NCI-H345 (cell line): ENCODE measurements at places on chromosomes 3 and 15.

GRCh38 chr15:71143373-71144310 is 28.4 kb downstream of the THSD4 start:
- no peak for DNase-seq

DNA sequence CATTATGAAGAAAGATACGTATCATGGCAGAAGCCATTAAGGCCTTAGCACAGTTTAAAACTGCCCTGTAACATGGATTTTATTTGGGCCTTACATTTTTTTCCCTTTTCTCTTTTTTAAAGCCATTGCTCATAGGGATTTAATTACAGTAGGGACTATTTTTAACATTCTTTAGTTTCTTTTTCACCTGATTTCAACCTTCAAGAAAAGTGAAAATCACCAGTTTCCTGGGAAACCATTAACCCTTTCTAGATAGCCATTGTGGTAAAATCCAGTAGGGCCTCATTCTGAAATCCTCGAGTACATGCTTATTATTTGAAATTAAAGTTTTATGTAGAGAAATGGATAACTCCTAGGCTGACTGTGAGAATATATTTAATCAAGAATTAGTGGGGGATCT is 3.1 kb downstream of the SPRED1 start:
- DNase-seq = no peak

DNA sequence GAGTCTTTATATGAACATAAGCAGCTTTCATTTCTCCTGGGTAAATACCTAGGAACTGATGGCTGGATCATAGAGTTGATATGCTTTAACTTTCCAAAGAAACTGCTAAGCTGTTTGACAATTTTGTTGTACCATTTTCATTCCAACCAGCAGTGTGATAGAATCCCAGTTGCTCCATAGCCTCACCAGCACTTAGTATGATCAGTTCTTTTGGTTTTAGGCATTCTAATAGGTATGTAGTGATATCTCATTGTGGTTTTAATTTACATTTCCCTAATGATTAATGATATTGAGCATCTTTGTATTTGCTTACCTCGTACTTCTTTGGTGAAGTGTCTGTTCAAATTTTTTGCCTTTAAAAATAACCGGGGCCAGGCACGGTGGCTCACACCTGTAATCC is 38.4 kb upstream of the SMAD6 start:
- no peak for DNase-seq

- no peak for DNase-seq
Observed at GRCh38 chr15:47812470-47812999, 95.2 kb downstream of the SEMA6D start.

DNA sequence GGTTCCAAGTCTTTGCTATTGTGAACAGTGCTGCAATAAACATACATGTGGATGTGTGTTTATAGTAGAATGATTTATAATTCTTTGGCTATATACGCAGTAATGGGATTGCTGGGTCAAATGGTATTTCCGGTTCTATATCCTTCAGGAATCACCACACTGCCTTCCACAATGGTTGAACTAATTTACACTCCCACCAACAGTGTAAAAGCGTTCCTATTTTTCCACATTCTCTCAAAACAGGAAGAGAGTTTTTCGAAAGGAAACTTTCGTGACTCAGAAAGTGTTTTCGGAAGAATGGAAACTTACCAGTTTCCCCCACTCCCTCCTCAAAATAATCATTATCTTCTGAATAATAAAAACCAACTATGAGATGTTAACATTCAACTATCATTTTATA is 205.8 kb downstream of the ALCAM start:
- DNase-seq = no peak

DNA sequence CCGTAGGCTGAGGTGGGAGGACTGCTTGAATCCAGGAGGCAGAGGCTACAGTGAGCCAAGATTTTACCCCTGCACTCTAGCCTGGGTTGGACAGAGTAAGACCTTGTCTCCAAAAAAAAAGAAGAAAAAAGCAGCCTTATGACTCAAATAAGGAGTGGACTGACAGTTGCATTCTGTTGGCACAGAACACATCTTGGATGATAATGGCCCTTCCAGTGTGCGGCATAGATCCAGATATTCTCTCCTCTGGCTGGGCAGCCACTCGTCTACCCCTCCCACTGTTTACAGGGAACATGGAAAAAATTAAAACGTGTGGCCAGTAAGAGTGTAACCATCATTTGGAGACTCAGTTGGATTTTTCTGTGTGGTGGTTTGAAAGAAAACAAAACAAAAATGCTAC is 118.6 kb upstream of the RNF7 start:
- no peak for DNase-seq

DNA sequence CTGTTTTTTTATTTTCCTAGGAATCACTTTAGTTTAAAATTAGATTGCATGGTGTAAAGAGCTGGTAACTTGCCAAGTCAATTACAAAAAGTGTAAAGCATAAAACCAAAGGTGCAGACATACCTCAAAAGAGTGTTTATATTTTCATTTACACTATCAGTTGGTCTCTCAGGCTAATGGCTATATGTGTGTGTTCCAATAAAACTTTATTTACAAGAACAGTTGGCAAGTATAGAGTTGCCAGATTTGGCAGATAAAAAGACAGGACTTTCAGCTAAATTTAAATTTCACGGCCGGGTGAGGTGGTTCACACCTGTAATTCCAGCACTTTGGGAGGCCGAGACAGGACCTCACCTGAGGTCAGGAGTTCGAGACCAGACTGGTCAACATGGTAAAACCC is 41.1 kb downstream of the HOMER2 start:
- no peak for DNase-seq

GRCh38 chr3:11331101-11331500 is 58.9 kb downstream of the ATG7 start:
- DNase-seq = no peak

- DNase-seq = no peak
Observed at GRCh38 chr3:10788451-10788850, 27.6 kb upstream of the SLC6A11 start.

DNA sequence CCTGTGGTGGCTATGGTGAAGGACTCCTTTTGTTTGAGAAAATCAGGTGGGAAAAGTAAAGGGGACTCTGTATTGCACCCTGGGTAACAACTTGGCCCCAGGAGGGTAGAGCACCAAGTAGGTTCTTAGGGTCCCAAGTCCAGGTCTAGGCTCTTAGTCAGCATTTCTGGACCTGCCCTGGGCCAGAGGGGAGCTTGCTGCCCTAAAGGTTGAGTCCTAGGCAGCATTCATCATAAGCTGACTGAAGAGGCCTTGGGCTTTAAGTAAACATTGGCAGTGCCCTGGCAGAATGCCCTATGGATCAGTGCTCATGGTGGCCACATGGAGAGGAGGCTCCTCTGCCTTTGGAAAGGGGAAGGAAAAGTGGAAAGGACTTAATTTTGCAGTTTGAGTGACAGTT is 268.5 kb upstream of the CTNNB1 start:
- no peak for DNase-seq

DNA sequence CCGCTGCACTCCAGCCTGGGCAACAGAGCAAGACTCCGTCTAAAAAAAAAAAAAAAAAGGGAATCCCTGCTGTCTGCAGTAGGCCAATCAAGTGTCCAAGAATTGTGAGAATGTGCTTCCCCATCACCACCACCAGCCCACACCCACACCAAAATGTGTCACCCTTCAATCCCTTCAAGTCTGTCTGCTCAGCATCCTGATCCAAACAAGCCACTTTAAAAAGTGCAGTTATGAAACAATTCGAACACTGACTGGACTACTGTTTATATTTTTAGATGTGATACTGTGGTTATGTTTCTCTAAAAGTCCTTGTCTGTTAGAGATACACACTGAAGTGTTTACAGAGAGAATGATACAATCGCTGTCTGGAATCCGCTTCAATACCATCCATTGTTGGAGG is 78.1 kb upstream of the CGNL1 start:
- DNase-seq = no peak

GRCh38 chr3:128539376-128539775 is 46.4 kb upstream of the GATA2 start:
- no peak for DNase-seq

GRCh38 chr3:132265028-132265427 is 52.2 kb upstream of the ACP3 start:
- DNase-seq = no peak

DNA sequence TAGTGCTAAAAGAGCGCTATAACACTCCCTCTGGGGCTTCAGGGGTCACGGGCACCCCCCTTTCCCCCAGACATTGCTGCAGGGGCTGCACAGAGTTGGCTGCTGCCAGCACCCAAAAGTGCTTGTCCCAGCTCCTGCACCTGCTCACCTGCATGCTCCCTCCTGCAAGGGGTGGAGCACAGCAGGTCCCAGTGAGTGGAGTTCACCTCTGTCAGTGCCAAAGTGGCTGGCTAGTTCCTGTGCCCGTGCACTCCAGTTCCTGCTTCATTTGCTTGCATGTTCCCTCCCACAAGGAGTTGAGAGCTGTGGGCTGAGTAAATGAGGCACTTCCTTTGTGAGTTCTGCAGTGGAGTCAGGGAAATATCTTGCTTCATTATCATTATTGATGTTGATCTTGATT is 476.9 kb downstream of the SQOR start:
- no peak for DNase-seq

DNA sequence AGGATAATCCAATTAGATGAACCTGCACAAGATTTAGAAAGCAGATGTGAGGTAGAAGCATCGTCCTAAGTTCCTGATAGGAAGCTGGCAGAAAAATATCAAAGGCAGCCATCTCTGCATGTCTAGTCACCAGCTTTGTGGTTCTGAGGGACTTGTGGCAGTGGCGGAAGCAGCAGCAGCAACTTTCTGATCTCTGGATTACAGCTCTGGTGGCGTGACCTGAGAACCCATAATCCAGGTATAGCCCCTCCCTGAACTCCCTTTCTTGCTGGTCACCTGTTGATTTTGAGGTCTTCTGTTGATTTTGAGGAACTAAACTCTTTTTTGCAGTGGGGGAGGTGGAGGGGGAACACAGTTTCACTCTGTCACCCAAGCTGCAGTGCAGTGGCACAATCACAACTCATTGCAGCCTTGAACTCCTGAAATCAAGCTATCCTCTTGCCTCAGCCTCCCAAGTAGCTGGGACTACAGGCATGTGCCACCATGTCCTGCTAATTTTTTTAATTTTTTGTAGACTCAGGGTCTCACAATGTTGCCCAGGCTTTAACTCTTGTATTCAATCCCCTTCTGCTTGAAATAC is 7.9 kb downstream of the FSIP1 start:
- no peak for DNase-seq

- no peak for DNase-seq
Observed at GRCh38 chr15:99125061-99125891, 20.4 kb downstream of the SYNM start.

DNA sequence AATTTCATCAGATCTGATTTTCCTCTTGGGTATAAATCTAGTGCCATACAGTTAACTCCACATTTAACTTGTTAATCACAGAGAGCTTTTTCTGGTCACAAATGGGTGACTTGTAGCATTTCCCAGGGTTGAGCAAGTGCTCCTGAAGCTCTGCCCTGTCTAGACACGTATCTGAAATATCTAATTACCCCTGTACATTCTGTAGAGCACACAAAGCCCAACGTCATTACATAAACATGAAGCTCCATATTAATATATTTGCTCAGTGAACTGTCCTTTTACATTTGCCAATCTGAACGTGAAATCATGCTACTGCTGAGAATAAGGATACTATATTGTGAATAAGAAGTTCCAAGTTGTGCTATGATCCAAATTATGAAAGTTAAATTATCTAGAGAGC is 49.0 kb downstream of the THBS1 start:
- no peak for DNase-seq

DNA sequence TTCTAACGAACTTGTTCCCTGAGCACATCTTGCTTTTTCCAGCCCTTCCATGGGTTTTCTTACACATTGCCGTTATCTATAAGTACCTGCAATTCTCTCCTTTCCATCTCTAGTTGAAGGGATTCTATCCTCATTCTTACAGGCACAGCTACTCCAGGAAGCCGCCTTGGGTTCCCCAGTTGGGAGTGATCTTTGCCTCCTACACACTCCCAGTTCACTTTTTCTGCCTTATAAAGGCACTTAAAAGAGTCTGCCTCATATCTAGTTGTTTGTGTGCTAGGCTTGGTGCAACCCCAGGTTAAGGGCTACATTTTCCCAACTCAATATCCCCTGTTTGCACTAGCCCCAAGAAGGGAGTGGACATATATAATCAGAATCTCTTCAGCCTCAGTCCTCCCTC is 44.0 kb upstream of the IREB2 start:
- DNase-seq = no peak
